Right atrium auricular region (tissue), 2 donors: ENCODE measurements at places on chromosomes 3 and 15.
A peak's percentile ranks its signal among the peaks of the same experiment; 100 is the strongest.

GRCh38 chr3:4884888-4885287 lies 94.3 kb upstream of the BHLHE40 start:
- no peak for DNase-seq

DNA sequence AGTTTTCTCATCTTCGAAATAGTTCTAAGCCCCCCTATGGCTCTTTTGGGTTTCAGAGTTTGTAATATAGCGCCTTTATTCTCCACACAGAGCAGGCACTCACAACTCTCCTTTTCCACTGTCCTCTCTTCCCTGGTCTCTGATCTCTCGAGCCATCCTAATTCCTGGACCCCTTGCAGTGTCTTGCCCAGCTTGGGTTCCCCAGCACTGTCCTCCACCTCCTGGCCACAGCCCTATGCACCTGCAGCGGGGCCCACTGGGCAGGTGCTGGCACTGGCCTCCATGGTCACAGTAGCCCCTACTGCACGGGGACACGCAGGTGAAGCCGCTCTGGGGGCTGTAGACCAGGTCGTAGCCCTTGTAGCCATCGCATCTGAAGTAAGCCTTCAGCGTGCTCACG lies 27.9 kb downstream of the MUC20 start:
- DNase-seq = no peak

DNA sequence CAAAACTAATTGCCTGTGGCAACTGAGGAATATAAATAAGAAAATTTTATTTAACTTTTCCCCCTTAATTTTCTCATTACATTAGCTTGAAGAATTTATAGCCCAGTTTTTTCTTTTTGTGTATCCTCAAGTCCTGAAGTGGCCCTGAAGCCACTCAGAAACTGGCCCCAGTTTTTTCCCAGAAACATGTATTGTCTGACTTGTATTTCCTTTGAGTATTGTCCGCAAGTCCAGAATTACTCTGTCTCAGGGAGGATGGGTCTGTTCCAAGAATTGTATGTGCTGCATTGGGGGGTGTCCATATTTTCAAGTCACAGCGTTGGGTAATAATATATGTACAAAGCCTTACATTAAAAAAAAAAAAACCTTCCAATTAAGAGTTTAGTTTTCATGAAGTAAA lies 149.7 kb upstream of the IL12A start:
- no peak for DNase-seq

DNA sequence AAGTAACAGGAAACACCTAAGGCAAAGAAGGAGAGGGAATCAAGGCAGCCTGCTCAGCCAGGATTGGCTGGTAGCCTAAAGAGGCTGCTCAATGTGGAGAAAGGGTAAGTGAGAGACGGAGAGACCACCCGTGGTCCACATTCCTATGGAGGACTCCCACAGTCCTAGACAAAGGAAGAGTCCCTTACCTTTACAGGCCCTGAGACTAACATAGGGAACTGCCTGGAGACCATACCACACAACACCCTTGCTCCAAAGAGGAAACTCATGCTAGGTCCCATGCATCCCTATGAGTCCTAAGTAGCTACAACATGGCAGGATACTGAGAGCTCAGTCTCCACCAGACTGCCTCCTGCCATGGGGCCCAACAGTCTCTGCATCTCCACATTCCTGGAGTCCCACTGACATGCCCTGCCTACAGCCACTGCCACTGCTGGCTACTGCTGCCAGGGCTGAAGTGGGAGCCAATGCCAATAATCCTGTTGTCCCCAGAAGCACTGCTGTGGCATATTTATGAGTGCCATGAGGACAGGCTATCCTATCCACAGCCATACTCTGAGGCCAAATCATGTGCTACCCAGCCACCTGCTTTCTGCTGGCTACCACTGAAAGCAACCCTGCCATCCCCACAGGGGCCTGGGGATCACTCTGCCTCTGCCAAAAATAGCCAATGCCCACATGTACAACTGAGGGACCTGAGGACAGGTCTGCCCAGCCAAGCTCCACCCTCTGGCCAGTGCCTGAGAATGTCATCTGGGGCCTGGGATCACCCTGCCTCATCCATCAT lies 45.0 kb downstream of the COPS2 start:
- no peak for DNase-seq

- DNase-seq = no peak
These were observed 2.3 kb upstream of the MYL3 start for GRCh38 chr3:46865546-46865945.

- no peak for DNase-seq
These were observed 63.7 kb upstream of the CHL1 start for GRCh38 chr3:132904-133303.

- no peak for DNase-seq
These were observed 601.0 kb upstream of the EPHA6 start for GRCh38 chr3:96213393-96213792.

DNA sequence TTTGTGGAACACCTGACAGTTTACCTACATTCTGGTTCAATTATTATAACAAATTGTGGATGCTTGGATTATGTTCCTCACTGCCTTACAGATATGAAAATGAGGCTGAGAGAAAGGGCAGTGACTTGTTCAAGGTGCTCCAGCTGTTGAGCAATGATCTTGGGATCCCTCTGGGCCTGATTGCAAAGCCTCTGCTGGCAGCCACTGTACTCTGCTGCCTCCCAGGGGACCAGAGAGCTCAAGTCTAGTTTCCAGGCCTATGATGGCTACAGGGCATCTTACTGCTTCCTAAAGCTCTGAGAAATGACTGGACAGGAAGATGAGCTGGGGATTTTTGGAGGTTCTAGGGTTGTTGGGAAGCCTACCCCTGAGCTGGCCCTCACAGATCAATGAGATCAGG lies 2.3 kb upstream of the SHC4 start:
- no peak for DNase-seq

- no peak for DNase-seq
These were observed 78.7 kb upstream of the KCNMB2 start for GRCh38 chr3:178457511-178457910.

DNA sequence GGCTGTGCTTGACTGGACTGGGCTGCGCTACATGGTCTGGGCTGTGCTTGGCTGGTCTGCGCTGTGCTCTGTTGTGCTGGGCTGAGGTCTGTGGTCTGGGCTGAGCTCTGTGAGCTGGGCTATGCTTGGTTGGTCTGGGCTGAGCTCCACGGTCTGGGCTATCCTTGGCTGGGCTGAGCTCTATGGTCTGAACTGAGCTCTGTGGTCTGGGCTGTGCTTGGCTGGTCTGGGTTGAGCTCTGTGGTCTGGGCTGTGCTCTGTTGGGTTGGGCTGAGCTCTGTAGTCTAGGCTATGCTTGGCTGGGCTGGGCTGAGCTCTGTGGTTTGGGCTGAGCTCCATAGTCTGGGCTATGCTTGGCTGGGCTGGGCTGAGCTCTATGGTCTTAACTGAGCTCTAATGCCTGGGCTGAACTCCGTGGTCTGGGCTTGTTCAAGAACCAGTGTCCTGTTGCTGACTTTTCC lies 92.0 kb downstream of the PLXNA1 start:
- no peak for DNase-seq

DNA sequence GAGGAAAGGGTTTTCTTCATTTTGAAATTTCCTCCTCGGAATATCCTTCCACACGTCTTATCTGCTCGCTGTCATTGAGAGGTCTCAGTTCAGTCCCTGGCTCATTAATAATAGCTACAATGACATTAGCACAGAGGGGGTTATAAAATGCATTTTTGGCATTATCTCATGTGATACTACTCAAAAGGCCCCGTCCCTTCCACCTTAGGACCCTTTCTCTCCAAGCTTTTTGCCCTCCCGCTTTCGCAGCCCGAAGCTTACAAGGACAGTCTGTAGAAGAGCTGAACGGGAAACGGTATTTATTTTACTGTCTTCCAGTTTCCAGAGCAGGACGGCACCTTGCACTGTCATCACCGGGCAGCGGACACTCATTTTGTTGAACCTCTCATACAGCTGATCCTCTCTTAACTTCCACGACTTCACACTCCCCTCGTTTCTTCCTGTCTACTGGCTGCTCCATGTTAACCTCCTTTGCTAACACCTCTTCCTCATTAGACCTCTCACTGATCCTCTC lies 5.6 kb upstream of the PLEKHO2 start:
- no peak for DNase-seq

DNA sequence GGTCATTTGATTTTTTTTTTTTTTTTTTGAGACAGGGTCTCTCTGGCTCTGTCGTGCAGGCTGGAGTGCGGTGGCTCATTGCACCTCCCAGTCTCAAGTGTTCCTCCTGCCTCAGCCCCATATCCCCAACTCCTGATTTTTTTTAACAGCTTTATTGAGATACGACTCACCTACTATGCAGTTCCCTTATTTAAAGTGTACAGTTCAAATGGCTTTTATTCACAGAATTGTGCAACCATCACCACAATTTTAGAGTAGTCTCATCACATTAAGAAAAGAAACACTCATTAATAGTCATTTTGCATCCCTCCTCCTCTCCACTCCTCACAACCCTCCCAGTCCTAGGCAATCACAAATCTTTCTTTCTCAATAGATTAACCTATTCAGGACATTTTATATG lies 1.9 kb upstream of the TRA2B start:
- DNase-seq = no peak

- DNase-seq = no peak
These were observed 248.3 kb downstream of the VPS13C start for GRCh38 chr15:61811952-61812351.

GRCh38 chr3:143975554-143976152 lies 4.0 kb downstream of the DIPK2A start:
- DNase-seq = no peak

- DNase-seq = no peak
These were observed 25.6 kb downstream of the TPM1 start for GRCh38 chr15:63067976-63068743.

DNA sequence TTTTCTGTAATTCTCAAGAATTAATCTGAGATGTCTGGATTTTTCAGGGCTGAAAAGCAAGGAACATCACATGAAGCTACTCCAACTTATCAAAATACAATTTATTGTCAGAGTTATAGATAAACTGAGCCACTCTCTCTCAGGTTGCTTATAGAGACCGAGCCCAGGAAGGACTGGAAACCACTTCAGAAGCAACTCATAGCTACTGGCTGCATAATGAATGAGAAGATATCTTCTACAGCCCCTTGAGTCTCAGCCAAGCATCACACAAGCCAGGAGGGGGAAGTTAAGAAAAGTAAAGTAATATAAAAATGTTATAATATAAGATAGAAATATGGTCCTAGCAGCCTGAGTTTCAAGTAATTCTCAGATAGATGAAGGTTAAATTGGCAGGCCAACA lies 186.0 kb downstream of the TNIK start:
- DNase-seq = no peak

- DNase-seq = no peak
These were observed 42.0 kb upstream of the CLRN1 start for GRCh38 chr3:151014501-151015018.

- DNase-seq = no peak
These were observed 78.5 kb upstream of the SNRPA1 start for GRCh38 chr15:101373577-101373976.

GRCh38 chr3:170047133-170047404 lies 9.3 kb downstream of the GPR160 start:
- no peak for DNase-seq

DNA sequence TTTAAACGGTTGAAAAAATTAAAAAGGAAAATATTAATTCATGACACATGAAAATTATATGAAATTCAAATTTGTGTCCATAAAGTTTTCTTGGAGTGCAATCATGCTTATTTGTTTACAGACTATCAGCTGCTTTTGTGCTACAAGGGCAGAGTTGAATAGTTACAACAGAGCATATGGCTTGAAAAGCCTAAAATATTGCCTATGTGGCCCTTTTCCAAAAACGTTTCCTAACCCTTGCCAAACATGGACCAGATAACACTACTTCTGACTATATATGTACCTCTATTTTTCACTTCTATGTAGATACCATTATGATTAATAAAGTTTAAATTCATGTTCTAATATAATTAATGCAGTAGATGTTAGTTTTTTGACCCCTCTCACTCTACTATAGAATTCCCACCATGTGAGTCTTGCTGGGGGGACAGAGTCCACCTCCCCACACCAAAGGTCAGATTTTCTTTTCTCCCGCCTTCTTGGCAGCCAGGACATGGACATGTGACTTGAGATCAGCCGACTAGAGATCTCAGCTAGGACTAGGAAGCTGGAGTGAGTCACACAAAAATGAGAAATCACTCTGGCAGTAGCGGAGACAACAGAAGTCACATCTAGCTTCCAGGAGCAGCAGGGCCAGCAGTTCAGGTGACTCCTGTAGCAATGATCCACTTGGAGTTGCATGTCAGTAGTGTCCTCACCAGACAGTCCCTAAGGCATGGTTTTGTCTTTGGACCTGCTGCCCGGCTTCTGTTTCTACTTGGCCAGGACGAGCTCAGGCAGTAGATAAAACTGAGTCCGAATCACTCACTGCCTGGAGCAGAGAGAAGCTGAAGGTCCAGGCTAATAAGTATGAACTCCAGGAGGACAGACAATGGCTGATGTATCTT lies 22.4 kb downstream of the CIAO2A start:
- peak; percentile 73 for DNase-seq

DNA sequence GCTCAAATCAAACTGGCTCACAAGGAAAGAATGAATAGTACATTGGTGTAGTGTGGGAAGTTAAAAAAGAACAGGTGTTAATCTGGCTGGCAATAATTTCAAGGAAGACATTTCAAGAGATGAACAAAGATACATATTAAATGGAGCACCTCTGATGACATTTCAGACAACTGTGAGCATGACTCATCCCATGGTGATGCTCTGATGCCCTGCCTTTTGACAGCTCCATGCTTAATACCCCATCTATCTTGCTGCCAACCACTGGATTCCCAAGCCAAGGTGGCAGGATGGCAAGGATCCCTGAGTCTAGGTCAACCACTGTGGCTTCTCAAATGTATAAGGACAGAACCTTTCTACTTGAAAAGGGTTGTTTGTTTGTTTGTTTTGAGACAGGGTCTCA lies 29.3 kb downstream of the LRRC2 start:
- no peak for DNase-seq

- no peak for DNase-seq
These were observed 74.4 kb downstream of the DLG1 start for GRCh38 chr3:197224034-197224444.

- DNase-seq = no peak
These were observed 128.0 kb downstream of the LRIG1 start for GRCh38 chr3:66372681-66373350.

GRCh38 chr3:197151580-197151979 lies 122.0 kb upstream of the MELTF start:
- peak; percentile 63 for DNase-seq

DNA sequence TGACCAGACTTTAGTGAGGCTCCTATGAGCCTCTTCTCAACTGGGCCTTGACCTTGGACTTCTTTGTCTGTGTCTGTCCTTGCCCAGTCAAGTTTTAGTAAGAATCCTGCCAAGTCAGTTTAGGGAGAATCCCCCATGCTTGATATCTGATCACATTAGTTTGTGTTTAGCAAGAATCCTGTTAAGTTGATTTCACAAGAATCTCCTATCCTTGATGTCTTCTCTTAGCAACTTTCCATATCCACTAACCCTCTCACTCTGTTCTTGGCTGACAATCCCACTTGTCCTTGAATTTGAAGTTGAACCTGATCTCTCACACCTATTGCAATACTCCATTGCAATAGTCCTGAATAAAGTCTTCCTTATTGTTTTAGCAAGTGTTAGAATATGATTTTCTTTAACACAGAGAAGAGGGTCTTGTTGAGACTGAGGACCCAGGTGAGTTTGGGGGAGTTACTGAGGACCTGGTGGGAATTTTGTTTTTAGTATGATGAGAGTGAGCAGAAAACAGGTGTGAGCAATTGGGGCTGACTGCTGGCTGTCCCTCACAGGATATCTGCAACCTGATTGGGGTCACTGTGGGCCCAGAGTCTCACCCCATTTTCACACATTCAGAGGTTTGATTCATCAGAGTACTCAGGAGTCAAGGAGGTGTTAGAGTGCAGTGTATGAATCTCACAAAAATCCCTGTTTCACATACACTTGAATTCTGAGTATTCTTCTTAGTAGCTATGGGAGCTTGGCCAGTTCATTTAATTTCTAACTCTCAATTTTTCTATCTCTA lies 39.9 kb upstream of the TNFAIP8L3 start:
- DNase-seq = no peak

GRCh38 chr3:140530603-140531002 lies 147.3 kb upstream of the TRIM42 start:
- no peak for DNase-seq
